ENCODE measurements at places on chromosomes 16 and 17. TPM values are rescaled to one million over a fixed set of nuclear protein-coding genes. Genes with fewer than 3 reads are reported as not detected.

HNF1B gene
- 12.4 TPM for polyA plus RNA-seq

TBC1D3G gene
- polyA plus RNA-seq: not detected

PABPN1L gene
- 0.03 TPM for polyA plus RNA-seq

STAC2 gene
- polyA plus RNA-seq: 0.42 TPM

PRSS33 gene
- polyA plus RNA-seq: not detected

TP53TG3B gene
- polyA plus RNA-seq: not detected

C16orf54 gene
- 2.8 TPM for polyA plus RNA-seq

TBC1D3E gene
- polyA plus RNA-seq: not detected

CCL1 gene
- 0.44 TPM for polyA plus RNA-seq

HAP1 gene
- polyA plus RNA-seq: 0.07 TPM

CYB5D1 gene
- polyA plus RNA-seq: 5.5 TPM

DNA sequence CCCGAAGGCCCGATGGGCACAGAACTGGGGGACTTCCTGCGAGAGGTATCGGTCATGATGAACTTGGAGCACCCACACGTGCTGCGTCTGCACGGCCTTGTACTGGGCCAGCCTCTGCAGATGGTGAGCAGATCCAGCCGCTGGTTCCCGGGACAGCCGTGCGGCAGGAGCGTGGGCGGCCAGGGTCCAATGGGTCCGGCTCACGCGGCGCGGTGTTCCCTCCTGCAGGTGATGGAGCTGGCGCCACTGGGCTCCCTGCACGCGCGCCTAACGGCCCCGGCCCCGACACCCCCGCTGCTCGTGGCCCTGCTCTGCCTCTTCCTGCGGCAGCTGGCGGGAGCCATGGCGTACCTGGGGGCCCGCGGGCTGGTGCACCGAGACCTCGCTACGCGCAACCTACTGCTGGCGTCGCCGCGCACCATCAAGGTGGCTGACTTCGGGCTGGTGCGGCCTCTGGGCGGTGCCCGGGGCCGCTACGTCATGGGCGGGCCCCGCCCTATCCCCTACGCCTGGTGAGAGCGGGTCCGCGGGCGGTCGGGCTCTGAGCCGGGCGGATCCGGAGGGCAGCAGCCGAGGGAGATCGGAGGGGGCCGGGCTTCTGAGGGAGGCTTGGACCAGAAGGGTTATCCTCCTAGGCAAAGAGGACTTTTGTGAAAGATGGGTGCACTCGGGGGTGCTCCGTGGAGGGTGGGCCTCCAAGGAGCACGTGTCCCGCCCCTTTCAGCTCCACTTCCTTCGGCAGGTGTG is 3.0 kb downstream of the TNK1 start:
- peak; percentile 69 for DNase-seq

- no peak for DNase-seq
Measured at GRCh38 chr17:40473573-40474365, 27.7 kb downstream of the TNS4 start.

DNA sequence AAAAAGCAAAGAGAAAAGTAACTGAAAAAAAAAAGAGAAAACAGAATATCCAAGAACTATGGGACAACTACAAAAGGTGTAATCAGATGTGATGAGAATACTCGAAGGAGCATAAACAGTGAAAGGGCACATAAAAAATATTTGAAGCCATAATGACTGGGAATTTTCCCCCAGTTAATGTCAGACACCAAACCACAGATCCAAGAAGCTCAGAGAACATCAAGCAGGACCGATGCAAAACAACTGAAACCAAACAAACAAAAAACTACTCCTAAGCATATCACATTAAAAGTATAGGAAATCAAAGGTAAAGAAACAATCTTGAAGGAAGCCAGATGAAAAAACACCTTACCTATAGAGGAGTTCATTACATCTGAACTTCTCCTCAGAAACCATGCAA is 27.6 kb upstream of the IRX5 start:
- no peak for DNase-seq

GRCh38 chr16:14168146-14168545 is 97.0 kb downstream of the MRTFB start:
- DNase-seq: no peak

- no peak for DNase-seq
Measured at GRCh38 chr17:49823614-49824013, 24.3 kb downstream of the TAC4 start.

GRCh38 chr17:75570034-75570676 is 17.4 kb upstream of the MYO15B start:
- DNase-seq: no peak

- peak; percentile 15 for DNase-seq
Measured at GRCh38 chr16:12901204-12901596, 198 bp upstream of the SHISA9 start.

DNA sequence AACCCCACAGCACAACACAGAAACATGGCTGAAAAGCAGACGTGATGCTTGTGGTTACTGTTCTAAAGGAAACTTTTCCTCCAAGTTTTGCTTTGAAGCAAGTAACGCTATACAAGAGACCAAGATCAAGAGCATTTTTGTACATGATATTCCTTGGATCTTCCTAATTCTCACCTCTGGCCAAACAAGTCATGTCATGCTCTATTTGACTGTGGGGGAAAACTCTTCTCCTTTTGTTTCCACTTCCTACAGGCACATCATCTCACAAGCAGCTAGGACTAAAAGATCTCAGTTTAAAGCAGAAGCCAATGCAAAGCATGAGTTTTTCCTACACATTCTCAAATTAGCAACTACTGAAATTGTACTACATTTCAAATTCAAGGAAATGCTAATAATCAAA is 50.7 kb downstream of the CFDP1 start:
- no peak for DNase-seq

GRCh38 chr16:60091071-60091470 is 1357.0 kb upstream of the GOT2 start:
- DNase-seq: no peak

DNA sequence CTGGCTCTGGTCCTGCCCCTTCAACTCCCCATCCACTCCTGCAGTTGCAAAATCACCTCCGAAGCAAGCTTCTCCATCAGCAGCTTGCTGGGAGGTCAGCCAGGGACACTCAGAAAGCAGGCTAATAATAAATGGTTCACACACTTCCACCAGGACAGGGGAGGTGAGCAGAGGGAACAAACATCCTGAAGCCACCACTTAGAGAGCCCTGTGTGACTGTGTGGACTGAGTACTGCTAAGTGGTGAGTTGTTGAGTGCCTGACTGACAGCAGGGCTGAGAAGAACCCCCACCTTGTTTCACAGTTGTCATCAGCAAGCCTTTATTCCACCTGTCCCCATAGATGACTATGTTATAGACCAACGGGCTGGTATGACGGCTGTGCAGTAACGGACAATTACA is 213.9 kb downstream of the CBLN1 start:
- no peak for DNase-seq

GRCh38 chr16:52068447-52069074 is 478.4 kb downstream of the TOX3 start:
- peak; percentile 76 for DNase-seq

DNA sequence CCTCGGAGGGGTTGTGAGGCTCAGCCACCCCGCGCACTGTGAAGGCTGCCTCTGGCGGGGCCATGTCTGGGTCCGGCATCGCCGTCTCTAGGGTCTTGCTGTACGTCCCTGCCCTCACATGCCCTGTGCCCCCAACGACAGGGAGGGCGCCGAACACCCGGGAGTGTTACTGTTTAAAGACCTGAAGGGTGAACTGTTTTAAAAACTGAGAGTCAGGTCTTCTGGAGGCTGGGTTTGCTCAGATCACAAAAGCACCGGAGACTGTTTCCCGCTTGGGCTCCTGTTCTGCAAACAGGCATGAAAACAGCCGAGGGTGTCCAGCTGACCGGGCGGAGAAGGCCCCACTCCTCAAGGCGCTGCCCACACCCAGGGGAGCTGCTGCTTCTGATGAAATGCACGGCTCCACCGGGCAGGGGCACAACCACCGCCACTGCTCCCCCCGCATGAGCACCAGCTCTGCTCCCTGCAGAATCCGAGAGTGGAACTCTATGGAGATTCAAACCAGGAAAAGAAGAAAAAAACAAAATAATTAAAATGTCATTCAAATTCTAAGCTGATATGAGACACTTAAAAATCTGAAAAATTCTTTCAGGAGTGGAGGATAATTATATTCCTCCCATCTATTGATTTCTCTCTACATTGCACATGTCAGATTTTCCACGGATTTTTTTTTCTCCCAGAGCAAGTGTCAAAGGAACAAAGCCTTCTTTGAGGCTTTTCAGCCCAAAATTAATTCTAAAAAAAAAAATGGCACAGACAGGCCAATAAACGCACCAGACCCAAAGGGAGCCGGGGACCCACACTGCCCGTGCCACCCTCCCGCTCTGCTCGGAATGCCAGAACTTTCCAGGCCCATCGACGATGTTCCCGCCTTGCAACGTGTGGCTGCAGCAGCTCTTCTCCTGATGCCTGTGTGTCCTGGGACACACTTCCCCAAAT is 74.3 kb downstream of the LMF1 start:
- no peak for DNase-seq

- no peak for DNase-seq
Measured at GRCh38 chr16:51753467-51754127, 602.5 kb upstream of the SALL1 start.

All from lung (tissue), 17 donors.